ENCODE measurements at places on chromosomes 5 and 9.
A peak's percentile ranks its signal among the peaks of the same experiment; 100 is the strongest.

DNA sequence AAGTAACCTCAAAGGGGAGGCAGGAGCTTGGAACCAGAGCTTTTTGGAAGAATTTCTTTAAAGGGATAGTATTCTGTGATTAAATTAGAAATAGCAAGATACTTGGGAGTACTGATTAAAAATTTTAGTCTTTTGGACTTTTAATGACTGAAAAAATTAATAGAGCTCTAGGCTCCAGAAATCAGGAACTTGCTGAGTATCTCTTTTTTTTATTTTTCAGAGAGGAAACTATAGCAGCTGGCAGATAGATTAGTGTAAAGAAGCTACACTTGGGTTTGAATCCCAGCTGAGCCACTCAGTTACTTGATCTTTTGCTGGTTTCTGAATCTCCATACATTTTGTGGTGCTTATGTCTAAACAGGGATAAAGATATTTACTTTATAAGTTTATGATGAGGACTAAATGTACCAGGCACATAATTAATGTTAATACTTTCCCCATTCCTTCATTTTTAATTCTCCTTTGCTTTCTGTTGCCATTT lies 94.2 kb upstream of the TNC start:
- DNase-seq = no peak

GRCh38 chr9:123568691-123569688 lies 213.0 kb downstream of the CRB2 start:
- no peak for DNase-seq

DNA sequence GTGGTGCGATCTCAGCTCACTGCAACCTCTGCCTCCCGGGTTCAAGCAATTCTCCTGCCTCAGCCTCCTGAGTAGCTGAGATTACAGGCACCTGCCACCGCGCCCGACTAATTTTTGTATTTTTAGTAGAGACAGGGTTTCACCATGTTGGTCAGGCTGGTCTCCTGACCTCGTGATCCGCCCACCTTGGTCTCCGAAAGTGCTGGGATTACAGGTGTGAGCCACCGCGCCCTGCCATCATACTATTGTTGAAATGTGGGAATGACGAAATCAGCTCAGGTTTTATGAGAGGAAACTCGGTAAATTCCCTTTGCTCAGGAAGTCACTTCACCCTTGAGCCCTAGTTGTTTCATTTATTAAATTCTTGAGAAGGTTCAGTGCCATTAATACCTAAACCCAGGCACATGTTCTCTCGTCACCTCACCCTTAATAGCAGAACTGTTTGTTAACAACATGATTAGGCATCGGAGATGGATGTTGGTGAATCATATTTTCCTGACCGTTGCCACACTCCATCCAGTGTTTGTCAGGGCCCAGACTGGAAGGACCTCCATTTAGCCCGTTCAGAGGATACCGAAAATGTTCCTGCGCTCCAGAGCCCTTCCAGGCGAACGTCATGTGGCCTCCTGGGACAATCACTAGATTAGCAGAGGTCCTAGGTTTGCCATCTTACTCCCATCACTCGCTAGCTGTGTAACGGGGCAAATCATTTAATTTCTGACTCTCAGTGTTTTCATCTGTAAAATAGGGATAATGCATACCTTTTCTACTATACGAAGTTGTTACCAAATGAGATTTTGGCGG lies 20.0 kb upstream of the CREBRF start:
- no peak for DNase-seq

DNA sequence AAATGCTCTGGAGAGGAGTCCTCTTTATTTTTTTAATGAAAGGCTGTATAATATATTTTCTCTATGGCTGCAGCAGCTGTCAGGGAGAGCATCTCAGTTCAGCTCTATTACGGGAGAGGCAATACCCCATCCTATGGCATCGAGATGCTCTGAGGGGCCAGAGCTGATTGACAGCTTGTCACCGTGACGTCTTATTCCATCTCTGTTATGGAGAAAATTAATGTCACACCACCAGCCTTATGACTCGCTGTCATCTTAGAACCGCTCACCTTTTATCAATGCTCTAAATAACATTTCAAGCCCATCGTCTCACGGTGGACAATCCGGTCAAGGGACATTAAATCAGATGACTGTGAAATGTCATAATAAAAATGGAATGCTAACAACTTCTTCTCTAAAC lies 273.5 kb downstream of the SLF1 start:
- DNase-seq = no peak

GRCh38 chr9:110464321-110464720 lies 115.2 kb downstream of the SVEP1 start:
- DNase-seq = no peak

DNA sequence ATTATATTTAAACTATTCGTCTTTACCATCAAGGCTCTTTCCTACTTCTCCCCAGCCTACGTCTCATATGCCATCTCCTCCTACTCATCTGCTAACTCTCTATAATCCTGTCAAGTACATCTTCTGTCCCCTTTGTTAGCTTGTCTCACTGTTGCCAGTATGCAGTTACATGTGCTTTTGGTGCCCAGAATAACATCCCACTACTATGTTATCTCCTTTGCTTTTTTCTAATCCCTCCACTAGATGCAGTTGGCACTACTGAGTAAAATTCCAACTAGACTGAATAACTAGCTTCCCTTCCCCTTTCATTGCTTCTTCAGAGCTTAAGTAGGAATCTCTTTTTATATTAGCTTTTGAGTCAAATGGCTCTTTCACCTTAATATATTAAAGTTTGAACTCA lies 3.0 kb upstream of the ARRDC3 start:
- DNase-seq = no peak

DNA sequence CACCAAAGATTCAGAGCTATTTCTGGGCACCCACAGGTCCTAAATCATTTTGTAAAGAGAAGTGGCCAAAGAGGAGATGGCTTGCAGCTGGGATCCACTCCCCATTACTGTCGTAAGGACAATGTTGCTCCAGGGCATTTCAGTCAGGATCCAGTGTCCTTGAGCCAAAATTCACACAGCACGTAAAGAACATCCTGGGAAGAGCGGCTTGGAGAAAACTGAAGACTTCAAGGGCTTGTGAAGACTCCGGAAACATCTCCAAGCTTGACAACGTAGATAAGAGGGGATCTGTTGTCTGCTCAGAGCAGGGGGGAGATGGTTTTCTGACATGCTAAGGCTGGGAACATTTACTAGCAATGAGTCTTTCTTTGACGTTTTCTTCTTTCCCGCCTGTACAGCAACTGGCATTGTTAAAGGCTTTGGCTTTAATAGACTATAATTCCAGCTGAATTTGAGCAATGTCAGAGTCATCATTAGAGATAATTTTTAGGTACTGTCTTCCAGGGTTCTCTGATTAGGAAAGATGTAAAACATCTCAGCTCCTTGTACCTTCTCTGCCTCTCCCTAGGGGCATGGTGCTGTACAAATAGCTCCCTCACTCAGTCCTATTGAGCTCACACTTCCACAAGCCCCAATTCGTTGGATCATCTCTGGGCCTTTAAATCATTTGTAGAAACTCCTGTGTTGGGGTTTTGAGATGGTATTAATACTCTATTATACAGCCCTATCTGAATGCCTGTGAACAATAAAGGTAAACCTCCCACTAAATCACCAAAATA lies 39.7 kb downstream of the EGFLAM start:
- no peak for DNase-seq

DNA sequence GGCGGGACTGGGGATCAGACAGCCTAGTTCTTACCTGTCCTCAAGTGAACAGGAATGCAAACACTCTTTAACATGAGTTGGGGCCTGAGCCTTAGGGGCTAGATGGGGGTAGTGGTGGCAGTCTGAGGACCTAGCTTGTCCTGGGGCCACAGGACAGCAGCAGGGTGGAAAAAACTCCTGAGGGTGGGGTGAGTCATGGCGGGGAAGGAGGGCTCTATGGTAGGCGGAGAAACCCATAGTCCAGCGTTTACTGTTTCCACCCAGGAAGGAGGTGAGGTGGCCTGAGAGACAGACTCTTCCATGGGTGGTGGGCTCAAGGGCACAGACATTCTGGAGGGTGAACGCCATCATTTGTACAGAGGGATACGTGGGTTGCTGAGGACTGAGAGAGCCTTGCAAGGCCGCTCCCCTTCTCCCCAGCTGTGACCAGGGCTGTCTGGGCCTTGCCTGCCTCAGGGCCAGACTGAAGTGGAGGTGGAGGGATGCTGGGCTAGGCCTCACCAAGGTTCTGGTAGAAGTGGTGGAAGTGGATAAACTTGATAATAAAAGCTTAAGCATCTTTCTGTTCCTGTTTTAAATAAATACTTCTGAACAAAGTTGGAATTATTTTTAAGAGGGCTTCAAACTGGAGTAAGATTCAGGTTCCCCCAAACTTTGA lies 1.1 kb upstream of the TSPAN17 start:
- DNase-seq = no peak

- no peak for DNase-seq
Measured at GRCh38 chr9:125911861-125912644, 164.9 kb downstream of the PBX3 start.

DNA sequence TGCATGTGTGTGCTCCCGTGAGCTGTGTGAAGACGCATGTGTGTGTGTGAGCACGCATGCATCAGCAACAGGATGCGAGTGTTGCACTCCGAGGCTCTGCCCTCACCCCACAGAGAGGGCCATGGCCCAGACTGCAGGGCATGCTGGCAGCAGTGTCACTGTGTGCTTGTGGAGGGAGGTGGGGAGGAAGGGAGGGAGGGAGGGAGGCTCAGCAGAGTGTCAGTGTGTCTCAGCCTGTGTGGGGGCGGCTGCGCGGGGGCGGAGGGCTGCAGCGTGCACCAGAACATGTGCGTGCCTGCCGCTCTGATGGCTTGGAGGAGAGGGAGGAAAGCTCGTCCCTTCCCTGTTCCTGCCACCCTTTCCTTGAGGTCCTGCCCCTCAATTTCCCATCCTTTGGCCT lies 5.3 kb downstream of the CAMK2A start:
- peak; percentile 50 for DNase-seq

- DNase-seq = no peak
Measured at GRCh38 chr5:74067748-74068541, 441.9 kb downstream of the ARHGEF28 start.

DNA sequence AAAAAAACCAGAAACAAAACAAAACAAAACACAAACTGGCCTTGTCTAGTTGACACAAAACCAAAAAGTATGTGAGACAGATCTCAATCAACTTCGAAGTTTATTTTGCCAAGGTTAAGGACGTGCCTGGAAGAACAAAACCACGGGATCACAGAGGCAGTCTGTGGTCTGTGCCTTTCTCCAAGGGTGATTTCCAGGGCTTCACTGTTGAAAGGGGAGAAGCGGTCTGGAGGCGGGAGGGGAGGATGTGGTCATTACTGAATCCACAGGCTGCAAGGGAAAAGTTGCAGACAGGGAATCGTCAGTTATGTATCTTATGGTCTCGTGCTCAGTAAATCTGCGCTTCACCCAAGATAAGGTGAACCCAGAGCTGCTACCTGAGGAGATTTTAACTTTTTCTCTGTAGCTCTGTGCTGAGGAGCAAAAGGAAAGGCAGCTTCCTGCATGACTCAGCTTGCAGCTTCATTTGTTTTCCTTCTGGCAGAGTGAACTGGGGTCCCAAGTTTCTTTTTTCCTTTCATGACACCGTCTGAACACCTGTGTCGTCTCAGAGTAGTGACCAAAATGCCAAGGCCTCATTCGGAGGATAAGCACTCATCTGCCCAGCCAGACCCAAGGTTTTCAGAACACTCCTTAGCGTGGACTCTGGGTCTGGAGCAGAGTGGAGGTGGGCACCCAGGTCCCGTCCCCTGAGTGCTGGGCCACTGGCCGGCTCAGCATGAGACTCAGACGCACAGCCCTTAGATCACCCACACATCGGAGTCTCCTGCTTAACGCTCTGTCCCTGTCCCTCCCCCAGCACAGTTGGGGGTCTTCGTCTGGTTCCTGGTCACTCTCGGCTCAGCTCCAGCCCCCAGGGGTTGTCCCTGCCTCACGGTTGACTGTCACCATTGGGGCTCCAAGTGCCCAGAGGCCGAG lies 25.9 kb downstream of the ROPN1L start:
- DNase-seq = no peak

GRCh38 chr9:112051812-112052211 lies 123.3 kb downstream of the SUSD1 start:
- DNase-seq = no peak

- DNase-seq = no peak
Measured at GRCh38 chr5:112986224-112986623, 9.6 kb downstream of the DCP2 start.

All from anterior cingulate cortex (tissue), 58 donors.